Muscle of arm (tissue), 14 donors: ENCODE measurements at places on chromosomes 2 and 18. TPM values are rescaled to one million over a fixed set of nuclear protein-coding genes. Genes with fewer than 3 reads are reported as not detected.

The LRRC30 gene
- 5.7 TPM for polyA plus RNA-seq

The ATP8B1 gene
- not detected for polyA plus RNA-seq

The CPS1 gene
- polyA plus RNA-seq: 1.6 TPM

The PROKR1 gene
- 0.66 TPM for polyA plus RNA-seq

The ECEL1 gene
- 0.50 TPM for polyA plus RNA-seq

The SLC38A11 gene
- 0.28 TPM for polyA plus RNA-seq

The CD8B2 gene
- polyA plus RNA-seq: not detected
